NCI-H187 treated with DMSO at 0.1 percent for 48 hours (cell line): ENCODE measurements at places on chromosomes 13 and 19.

- no peak for DNase-seq
Measured at GRCh38 chr13:95075506-95075905, 225.7 kb downstream of the ABCC4 start.

- no peak for DNase-seq
Measured at GRCh38 chr19:5881543-5882299, 11.4 kb upstream of the FUT5 start.

GRCh38 chr13:50845211-50845610, 1.7 kb upstream of the DLEU7 start:
- DNase-seq, result no peak

DNA sequence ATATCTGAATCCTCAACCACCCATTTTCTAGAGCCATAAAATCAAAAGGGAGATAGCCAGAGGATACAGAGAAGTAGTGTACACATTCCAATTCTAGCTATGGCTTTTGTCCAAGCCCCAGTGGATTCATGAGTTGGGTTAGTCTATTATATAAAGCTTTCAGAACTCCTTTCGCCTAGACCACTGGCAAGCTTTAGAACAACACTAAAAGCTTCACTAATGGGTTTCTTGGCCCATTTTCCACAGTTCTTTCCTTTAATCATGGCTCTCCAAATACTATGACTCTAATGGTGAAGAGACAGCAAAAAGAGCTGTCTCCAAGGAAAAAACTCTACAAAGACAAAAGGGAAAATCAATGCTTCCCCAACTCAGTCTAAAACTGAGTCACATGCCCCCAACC, 48.2 kb upstream of the SLITRK5 start:
- DNase-seq, result no peak

GRCh38 chr13:112172641-112173251, 105.8 kb downstream of the SOX1 start:
- DNase-seq, result no peak

- no peak for DNase-seq
Measured at GRCh38 chr19:39845172-39845571, 1.0 kb downstream of the FBL start.

- no peak for DNase-seq
Measured at GRCh38 chr13:40665126-40666044, 1.1 kb downstream of the FOXO1 start.

DNA sequence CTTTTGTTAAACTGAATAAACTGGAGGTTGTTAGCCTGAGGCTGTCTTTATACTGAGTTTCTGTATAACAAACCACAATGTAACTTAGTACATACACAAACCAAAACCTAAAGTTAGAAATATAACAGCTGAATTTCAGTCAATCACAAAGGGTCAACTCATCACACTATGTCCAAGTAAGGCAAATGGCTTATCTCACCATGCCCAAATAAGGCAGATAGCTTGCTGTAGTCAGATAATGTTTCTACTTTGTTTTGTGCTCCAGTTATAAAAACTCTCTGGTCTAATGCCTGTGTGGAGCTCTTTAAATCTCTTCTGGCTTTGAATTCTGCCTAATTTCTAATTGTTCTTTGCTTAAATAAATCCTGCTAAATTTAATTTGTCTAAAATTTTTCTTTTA, 1323.4 kb upstream of the ATXN8OS start:
- DNase-seq, result no peak

- no peak for DNase-seq
Measured at GRCh38 chr13:51879133-51879532, 17.4 kb downstream of the CCDC70 start.

GRCh38 chr13:49690133-49690994, 922 bp downstream of the EBPL start:
- no peak for DNase-seq

- no peak for DNase-seq
Measured at GRCh38 chr13:44249431-44249836, 124.2 kb upstream of the SERP2 start.

DNA sequence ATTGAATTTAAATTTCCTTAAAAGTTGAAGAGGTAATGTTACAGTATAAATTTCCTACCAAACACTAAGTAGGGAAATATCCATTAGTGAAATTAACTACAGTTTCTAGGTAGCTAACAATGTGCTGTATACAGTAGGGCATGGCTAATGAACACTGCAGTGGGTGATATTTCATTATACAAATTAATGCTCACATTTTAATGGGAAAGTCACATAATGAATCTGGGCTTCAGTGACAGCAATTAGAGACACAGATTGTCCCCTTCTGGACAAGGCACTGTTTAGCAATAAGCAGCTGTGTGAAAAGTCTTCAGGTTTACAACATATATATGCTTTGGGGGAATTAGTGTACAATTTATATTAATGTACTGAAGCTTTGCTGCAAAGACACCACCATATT, 169.4 kb downstream of the ZNF536 start:
- no peak for DNase-seq

- DNase-seq, result no peak
Measured at GRCh38 chr19:5099701-5100221, 130.8 kb downstream of the KDM4B start.

GRCh38 chr13:101152184-101152583, 264.1 kb downstream of the NALCN start:
- peak; percentile 95 for DNase-seq

- DNase-seq, result no peak
Measured at GRCh38 chr13:76992548-76993001, 694 bp downstream of the CLN5 start.

DNA sequence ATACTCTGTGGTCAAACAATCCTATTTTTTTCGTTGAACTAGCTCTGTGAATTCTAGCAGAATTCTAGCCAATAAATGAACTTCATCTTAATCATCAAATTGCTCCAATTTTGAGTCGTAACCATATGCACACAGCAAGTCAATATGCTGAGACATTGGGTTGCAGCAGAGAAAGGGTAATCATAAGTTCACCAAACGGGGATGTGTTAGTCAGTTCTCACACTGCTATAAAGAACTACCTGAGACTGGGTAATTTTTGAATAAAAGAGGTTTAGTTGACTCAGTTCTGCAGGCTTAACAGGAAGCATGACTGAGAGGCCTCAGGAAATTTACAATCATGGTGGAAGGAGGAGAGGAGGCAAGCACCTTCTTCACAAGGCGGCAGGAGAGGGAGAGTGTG, 67.7 kb upstream of the ABCC4 start:
- no peak for DNase-seq

GRCh38 chr13:53854321-53854720, 825.7 kb downstream of the OLFM4 start:
- no peak for DNase-seq

GRCh38 chr19:47644199-47644598, 35.3 kb downstream of the BICRA start:
- no peak for DNase-seq

DNA sequence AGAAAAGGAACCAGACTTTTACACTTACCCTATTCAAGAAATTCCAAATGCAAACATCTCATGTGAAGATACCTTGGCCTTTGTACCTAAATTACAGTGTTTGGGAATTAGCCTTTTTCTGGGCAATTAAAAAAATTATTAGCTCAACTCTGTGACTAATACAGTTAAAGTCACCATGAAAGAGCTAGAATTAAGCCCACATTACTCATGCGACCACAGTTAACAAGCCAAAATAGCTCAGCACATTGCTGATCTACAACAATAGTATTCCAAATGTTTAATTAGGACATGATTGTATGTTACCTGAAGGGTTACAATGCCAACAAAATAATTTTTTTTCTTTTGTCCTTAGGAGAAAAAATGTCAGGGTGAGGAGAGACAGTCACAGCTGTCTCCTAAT, 263.6 kb upstream of the GPC6 start:
- DNase-seq, result no peak

DNA sequence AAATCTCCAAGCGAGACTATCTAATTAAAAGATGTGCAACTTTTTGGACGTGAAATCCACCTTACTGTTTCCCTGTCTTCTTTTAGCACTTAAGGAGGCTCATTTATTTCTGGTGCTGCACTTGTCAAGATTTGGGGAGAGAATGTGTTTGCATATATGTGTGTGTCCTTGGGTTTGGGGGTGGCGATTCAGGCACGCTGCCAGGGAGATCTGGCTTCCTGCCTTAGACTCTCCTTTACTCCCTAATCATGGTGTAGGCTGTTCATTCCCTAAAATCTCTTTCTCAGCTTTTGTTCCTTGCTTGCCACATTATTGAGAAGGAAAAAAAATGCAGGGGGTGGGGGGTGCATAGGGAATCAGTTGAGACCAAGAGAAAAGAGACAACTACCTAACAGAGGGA, 271.2 kb downstream of the DCLK1 start:
- DNase-seq, result no peak

GRCh38 chr19:39264306-39265290, 3.6 kb upstream of the IFNL2 start:
- DNase-seq, result no peak

GRCh38 chr13:113123226-113124201, 915 bp downstream of the F10 start:
- DNase-seq, result no peak

GRCh38 chr19:1304197-1304924, 18.7 kb downstream of the EFNA2 start:
- no peak for DNase-seq
